ENCODE measurements at places on chromosomes 7 and 10.

DNA sequence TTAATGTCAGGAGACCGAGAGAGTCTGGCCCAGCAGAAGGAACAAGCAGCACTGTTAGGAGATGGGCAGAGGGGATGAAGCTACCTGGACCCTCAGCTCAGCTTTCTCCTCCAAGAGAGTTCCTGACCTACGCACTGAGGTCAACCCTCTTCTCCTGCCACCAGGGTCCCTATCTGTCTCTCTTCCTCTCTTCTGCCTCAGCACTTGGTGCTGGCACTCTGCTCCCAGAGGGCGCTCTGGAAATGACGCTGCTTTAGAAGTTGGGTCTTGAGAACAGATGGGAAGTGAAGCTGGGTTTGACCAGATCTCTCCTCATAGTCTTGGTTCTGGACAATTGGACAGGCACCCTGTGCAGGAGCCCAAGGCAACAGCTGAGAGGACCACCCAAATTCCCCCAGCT, 216.0 kb upstream of the AGK start:
- DNase-seq, result no peak

DNA sequence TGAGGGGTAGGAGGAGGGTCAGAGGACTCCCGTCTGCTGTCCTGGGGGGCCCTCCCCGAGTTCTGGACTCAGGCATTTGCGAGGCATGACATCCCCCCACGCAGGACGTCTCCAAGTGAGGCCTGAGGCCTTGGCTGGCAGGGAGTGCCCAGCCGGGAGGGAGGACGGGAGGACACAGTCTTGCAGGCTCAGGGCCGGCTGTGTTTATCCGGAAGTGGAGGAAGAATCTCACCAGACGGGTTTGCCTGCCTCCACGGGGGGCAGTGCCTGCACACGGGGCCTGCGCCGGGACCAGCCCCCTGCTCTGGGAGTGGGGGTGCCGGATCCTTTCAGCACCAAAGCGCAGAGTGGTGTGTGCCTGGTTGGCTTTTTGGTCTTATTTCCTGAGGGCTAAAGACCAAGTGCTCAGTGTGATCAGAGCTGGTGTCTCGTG, 10.9 kb downstream of the PWWP2B start:
- DNase-seq, result no peak

DNA sequence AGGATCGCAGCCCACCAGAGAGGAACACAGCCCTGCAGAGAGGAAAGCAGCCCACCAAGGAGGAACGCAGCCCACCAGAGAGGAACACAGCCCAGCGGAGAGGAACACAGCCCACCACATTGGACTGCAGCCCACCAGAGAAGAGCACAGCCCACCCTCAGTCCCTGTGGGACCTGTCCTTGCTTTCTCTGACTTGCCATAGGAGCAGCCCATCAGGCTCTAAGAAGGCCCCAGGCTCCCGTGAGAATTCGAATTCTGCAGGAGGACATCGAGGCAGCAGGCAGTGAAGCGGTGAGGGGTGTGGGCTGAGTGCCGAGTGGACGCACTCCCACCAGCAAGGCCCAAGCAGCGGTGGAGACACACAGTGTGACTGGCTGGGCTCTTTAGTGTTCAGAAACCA, 59.1 kb downstream of the HTR5A start:
- no peak for DNase-seq

DNA sequence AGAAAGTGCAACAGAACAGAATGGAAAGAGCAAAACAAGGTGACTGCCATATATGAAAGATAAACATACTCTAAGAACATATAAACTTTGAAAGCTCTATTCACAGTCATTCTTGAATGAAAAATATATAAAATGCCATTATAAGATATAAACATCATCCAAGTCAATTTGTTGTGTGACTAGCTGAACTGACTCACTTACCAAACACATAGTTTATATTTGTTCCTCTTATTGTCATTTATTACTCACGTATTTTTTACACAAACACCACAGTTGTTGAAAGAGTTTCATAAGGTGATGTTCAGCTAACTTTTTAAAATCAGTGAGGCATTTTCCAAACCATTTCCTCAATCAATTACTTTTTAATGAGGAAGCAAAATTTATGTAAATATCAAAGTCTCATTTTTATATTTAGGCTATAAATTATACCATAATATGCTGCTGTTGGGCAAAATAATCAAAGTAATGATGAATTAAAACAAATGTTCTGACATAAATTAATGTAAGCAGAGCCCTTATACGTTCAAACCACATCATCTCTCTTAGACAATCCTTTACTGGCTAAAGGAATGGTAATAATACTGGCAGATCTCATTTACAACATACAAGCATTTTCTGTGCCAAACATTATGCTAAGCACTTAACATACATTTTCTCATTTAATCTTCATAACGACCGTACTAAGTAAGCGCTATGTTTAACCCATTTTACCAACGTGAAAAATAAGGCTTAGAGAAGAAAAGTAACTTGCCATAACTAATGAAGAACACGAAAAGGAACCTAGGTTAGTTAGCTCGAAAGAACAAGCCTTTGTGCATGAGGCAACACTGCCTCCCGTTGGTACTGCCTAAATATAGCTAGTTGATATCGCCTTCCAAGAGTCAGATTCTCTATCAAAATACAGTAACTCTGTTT, 7.3 kb downstream of the LRRN3 start:
- peak; percentile 49 for DNase-seq

- peak; percentile 70 for DNase-seq
These were observed 95.7 kb downstream of the CDK6 start for GRCh38 chr7:92740700-92741126.

GRCh38 chr10:122911889-122912484, 1.6 kb downstream of the FAM24A start:
- peak; percentile 50 for DNase-seq

DNA sequence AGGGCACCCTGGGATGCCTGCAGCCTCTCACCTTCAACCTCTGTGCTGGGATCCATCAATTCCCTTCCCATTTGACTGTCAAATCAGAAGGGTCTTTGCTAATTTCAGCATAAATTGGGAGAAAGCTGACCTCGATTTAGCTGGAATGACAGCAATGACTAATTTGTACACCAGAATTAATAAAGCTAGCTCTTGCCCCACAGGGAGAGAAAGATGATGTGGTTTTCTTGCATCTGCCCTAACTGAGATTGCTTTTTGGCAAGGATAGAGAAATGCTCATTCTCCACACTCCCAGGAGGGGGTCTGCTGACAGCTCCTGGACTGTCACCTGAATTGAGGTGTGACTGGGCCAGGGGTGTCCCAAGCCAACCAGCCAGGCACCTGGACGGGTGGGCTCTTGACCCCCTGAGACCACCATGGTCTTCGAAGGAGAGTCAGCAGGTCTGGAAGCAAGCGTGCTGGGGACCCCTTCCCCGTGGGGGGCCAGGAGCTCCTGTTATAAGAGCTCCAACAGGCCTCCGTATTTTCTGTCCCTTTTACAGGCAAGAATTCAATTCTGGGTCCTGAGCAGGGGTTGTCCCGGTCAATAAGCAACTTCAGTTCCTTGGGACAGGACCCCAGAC, 42.1 kb downstream of the RBM17 start:
- peak; percentile 54 for DNase-seq

DNA sequence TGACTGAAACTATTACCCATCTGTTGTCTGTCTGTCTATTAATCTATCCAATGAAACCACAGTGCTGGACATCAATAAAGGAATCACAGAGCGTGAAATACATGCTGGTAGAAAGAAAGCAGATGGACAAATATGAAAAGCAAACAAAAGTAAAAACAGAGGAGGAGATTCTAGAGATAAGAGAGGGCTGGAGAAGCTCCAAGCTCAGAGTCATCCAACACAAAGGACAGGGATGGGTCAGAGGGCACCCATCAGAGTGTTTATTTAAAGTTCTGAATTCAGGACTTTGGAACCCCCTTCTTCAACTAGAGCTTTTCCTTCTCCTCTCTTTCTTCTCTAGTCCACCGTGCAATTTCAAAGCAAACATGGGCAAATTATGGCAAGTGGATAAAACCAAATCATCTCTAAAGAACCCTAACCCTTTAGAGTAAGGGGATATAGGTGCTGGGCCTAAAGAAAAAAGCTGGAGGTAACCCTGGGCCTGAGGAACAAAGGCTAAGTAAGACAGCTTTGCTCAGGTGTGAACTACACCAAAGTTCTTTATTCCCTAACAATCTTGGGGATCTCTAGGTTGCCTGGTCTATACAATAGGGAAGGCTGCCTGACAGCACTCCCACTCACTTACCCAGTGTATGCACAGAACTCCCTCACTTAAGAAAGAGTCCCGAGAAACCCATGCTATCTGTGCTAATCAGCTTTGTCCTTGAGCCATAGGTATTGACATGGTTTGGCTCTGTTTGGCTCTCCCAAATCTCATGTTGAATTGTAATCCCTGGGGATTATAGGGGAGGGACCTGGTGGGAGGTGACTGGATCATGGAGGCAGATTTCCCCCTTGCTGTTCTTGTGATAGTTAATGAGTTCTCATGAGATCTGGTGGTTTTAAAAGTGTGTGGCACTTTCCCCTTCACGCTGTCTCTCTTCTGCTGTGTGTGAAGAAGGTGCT, 97.0 kb downstream of the BAMBI start:
- DNase-seq, result no peak

DNA sequence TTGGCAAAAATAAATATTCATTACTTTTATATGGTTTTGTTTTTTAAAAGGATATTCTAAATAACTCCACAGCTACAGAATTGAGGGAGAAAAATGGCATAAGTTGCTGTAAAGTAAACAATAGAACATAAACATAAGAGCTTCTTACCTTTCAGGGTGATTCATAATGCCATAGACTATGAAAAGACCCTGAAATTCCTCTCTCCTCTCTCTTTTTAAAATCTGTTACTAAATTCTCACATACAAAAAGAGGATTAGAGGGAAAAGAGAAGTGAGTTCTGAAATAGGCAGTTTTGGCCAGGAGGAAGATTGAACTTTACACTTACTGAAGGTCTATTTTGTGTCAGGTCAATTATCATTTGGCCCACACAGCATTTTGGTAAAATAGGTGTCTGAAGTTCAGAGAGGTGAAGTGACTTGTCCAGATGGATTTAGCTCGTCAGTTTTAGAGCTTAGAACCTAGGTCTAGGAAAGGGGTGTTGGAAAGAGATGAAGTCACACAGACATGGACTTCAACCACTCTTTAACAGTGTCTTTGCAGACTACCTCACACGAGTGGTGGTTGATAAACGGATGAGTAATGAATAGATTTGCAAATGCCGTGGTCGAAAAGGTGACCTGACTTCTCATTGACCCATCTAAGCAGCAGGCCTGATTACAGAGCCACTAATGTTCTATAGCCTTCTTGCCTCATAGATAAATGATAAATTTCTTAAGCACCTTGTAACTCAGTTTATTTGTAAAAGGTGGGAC, 190.6 kb upstream of the CCDC6 start:
- DNase-seq, result no peak

- DNase-seq, result no peak
These were observed 14.8 kb downstream of the ACBD5 start for GRCh38 chr10:27225642-27226257.

GRCh38 chr10:132877473-132877872, 64.9 kb downstream of the CFAP46 start:
- DNase-seq, result no peak

- DNase-seq, result no peak
These were observed 33.6 kb upstream of the AGR2 start for GRCh38 chr7:16838386-16838785.

- DNase-seq, result peak; percentile 11
These were observed 7.0 kb upstream of the PDCD4 start for GRCh38 chr10:110864662-110865140.

- DNase-seq, result peak; percentile 95
These were observed 113.4 kb upstream of the RAB18 start for GRCh38 chr10:27390681-27391080.

DNA sequence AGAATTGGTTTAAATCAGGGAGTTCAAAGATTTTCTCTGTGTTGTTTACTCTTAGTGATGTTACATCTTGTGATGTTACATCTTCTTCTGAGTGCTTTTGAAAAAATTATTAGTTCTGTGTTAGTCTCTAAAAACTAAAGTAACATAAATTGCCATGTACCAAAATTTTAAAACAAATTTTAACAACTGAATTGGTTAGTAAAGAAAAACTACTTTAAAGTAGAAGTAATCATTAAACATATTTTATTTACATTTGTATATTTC, 5.2 kb upstream of the IGF2BP3 start:
- DNase-seq, result no peak

- DNase-seq, result no peak
These were observed 154.3 kb downstream of the ZNF248 start for GRCh38 chr10:37703114-37703513.

DNA sequence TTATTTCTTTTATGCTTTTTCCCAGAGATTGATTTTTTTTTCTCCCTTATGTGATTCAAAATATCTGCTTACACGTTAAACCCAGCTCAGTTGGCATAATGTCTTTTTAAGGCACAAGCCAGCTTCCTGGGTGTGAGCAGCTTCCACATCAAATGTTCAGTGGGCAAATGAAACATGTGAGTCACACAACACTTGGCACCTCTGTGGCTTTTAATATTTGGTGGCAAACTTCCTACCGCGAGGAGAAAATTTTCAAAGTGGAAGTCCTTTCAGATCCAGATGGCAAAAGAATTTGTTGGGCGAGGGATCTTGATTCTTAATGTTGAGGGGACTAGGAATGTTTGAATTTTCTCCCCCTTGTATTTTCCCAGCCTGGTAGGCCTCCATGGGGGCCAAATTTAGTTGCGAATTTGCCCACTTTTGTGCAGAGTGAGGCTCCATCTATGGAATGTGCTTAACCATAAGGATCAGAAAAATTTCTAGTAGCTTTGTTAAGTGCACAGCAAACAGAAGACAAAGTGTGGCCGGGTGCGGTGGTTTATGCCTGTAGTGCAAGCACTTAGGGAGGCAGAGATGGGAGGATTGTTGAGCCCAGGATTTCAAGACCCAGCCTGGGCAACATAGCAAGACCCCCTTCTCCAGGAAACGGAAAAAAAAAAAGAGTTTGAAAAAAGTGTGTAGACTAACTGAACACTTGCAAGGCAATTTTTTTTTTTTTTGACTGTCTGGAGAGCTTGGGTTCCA, 31.0 kb downstream of the CUX1 start:
- no peak for DNase-seq

DNA sequence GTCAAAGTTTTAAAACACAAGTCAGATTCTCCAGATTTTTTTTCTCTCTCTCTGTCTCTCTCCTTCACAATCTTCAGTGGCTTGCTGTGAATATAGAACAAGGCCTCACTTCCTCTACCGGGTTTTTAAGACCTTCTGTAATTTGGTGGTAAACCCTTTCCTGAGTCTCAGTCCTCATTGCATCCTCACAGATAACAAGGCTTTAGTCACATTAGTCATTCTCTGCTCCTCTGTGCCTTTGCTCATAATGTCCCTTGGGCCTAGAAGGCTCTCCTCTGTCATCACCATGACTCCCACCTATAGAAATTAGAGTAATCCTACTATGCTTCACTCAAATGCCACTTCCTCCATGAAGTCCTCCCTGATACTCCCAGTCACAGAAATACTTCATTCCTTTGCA, 172.7 kb upstream of the HPS1 start:
- DNase-seq, result peak; percentile 28

DNA sequence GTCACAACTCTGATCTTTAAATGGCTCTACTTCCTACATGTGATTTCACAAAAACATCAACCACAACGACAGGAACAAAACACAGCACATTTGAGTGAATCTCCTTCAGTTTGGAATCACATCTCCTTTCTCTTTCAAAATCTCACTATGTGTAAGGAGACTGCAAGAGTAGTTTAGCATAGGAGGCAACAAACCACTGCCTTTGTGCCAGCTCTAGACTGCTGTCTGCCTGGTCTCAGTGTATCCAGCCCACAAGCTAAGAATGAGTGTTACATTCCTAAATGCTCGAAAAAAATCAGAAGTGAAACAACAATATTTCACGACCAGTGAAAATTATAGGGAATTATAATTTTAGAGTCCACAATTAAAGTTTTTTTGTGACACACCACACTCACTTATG, 217.0 kb upstream of the STEAP4 start:
- no peak for DNase-seq
